ENCODE measurements at places on chromosomes 16 and 17. TPM values are rescaled to one million over a fixed set of nuclear protein-coding genes. Genes with fewer than 3 reads are reported as not detected.
A peak's percentile ranks its signal among the peaks of the same experiment; 100 is the strongest.

- peaks cover 25% of the 10 kb centered on the region for H3K4me1 ChIP-seq
- no peak overlapping the region for H3K27ac ChIP-seq
- H3K27me3 ChIP-seq = peaks cover 9% of the 10 kb centered on the region
- no peak overlapping the region for H3K4me3 ChIP-seq
These were observed 80.9 kb upstream of the CREBBP start for GRCh38 chr16:3961449-3961849.

C17orf50 gene
- total RNA-seq = not detected

ABAT gene
- total RNA-seq = 7.7 TPM

ATP2A1 gene
- total RNA-seq = 2.6 TPM

KRT14 gene
- not detected for total RNA-seq

- no peak for DNase-seq
- H3K27me3 ChIP-seq = peaks cover 3% of the 10 kb centered on the region
- H3K4me3 ChIP-seq = peak overlapping the region; percentile 33
- peaks cover 2% of the 10 kb centered on the region for H3K36me3 ChIP-seq
- no peak overlapping the region for H3K27ac ChIP-seq
These were observed 2.4 kb downstream of the ABAT start for GRCh38 chr16:8676737-8677375.

PRR35 gene
- total RNA-seq = not detected

GPATCH8 gene
- total RNA-seq = 50.4 TPM

CHST5 gene
- total RNA-seq = not detected

GRCh38 chr16:67271446-67271845 is 7.9 kb upstream of the PLEKHG4 start:
- no peak for DNase-seq
- no peak overlapping the region for H3K27ac ChIP-seq
- no peaks in the 10 kb centered on the region for H3K27me3 ChIP-seq
- H3K36me3 ChIP-seq = peaks cover 5% of the 10 kb centered on the region

- H3K27me3 ChIP-seq = peaks cover 5% of the 10 kb centered on the region
- no peak overlapping the region for H3K4me3 ChIP-seq
- no peak for DNase-seq
- H3K36me3 ChIP-seq = no peaks in the 10 kb centered on the region
- H3K27ac ChIP-seq = no peak overlapping the region
These were observed 36.5 kb upstream of the SLC38A10 start for GRCh38 chr17:81331527-81332043.

GRCh38 chr17:57622306-57622682 is 122.8 kb downstream of the CCDC182 start:
- H3K36me3 ChIP-seq = peaks cover 20% of the 10 kb centered on the region
- DNase-seq = no peak
- peak overlapping the region; percentile 31 for H3K27ac ChIP-seq
- peaks cover 21% of the 10 kb centered on the region for H3K4me1 ChIP-seq
- H3K27me3 ChIP-seq = no peaks in the 10 kb centered on the region

ENDOV gene
- 15.6 TPM for total RNA-seq

SLC38A8 gene
- not detected for total RNA-seq

DNA sequence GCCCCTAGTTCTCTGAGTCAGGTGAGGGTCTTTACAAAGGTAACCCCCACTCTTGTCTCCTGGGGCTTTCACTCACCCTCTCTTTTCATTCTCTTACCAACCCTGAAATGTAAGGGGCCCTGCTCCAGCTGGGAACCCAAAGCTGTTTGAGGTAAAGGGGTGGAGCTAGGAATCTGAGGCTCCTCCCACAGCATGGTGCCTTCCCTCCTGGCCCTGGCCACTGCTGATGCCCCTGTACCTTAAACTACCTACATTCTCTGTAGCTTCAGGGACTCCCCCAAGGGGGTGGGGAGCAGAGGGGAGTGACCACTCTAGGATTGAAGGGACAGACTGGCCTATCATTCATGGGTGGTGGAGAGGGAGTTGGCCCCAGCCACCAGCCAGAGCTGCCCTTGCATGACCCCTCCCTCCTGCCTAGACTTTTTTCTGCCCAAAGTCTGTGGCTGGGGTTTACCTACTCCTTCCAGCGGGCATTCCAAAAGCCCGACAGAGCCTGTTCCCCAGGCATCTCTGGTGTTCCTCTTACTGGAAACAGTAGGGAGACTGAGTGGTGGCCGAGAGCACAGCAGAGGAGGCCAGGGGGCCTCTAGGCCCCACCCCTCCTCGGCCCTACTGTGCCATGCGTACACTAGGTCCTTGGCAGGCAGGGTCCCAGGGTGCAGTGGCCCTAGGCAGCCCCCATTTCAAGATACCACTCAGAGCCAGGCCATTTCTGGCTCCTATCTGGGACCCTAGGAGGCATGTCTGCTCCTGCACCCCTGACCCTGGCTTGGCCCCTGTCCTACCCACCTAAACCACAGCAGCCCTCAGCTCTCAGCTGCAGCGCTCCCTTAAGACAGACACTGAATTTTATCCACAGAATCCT is 9.5 kb downstream of the DOK4 start:
- H3K27ac ChIP-seq = peak overlapping the region; percentile 52
- peaks cover 2% of the 10 kb centered on the region for H3K27me3 ChIP-seq
- peaks cover 18% of the 10 kb centered on the region for H3K4me1 ChIP-seq
- no peaks in the 10 kb centered on the region for H3K36me3 ChIP-seq
- H3K4me3 ChIP-seq = no peak overlapping the region
- DNase-seq = no peak

GRCh38 chr17:16931318-16932060 is 40.4 kb downstream of the TNFRSF13B start:
- H3K36me3 ChIP-seq = no peaks in the 10 kb centered on the region
- DNase-seq = no peak
- H3K27ac ChIP-seq = no peak overlapping the region
- no peaks in the 10 kb centered on the region for H3K4me1 ChIP-seq
- H3K27me3 ChIP-seq = no peaks in the 10 kb centered on the region

DNA sequence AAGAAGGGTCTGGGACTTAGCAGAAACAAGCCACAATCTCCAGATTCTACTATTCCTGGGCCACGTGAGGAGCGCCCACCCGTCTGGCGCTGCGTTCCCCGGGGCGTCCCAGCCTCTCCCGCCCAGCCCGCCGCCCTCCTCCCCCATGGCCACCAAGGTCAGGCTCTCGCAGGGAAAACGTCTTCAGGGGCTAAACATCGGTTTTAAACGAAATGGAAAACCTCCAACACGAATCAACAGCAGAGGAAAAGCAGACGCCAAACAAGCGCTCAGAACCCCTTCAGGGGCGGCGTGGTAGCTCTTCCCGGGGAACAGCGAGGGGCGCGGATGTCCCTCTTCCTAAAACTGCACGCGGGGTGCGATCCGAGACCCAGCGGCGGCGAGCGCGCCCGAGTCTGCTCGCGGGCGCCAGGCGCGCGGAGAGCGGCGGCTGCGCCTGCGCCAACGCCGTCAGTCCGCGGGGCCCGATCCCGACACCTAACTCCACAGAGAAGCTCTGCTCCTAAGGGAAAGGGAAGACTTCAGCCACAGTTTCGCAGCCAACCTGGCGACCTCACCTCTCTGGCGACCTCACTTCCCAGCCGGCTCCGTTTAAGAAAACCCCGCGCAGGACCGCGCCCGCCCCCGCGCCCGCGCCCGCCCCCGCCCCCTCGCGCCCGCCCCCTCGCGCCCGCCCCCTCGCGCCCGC is 505 bp upstream of the COG1 start:
- H3K27me3 ChIP-seq = no peaks in the 10 kb centered on the region
- H3K4me3 ChIP-seq = peak overlapping the region; percentile 93
- peak overlapping the region; percentile 96 for H3K27ac ChIP-seq
- peaks cover 7% of the 10 kb centered on the region for H3K36me3 ChIP-seq
- peaks cover 19% of the 10 kb centered on the region for H3K4me1 ChIP-seq

DNA sequence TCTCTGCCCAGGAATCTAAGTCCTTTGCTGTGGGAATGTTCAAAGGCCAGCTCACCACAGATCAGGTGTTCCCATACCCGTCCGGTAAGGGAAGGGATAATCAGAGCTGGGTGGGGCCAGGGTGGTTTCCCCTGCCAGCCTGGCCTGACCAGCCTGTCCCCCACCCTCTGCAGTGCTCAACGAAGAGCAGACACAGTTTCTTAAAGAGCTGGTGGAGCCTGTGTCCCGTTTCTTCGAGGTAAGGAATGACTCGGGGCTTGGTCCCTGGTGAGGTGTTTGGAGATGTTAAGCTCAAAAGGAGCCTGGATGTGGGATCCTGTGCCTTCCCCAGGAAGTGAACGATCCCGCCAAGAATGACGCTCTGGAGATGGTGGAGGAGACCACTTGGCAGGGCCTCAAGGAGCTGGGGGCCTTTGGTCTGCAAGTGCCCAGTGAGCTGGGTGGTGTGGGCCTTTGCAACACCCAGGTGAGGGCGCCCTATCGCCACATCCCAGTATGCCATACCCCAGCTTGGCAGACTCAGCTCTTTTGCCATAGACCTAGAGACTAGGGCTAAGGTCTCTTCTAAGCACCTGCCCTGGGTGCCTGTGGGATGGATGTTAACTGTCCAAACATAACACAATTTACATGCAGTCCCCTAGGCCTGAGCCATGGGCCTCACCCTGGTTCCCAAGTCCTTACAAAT is 997 bp downstream of the ACADVL start:
- peaks cover 2% of the 10 kb centered on the region for H3K27me3 ChIP-seq
- H3K4me3 ChIP-seq = peak overlapping the region; percentile 96
- H3K36me3 ChIP-seq = peaks cover 20% of the 10 kb centered on the region
- DNase-seq = peak; percentile 34

DNA sequence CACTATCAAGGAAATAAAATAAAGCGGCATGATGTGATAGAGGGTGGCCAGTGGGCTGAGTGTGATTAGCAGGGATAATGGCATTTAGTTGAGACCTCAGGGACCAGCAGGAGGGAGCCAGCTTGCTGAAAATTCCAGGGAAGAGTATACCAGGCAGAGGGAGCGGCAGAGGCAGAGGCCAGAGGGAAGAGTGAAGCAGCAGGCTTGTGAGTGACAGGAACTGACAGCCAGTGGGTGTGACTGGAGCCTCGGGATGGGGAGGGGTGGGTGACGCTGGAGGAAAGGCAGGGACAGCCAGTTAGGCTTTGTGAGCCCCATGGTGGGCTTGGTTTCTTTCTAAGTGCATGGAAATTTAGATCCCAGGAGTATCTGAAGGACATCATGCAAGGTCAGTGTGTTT is 209.7 kb upstream of the CACNG3 start:
- H3K4me3 ChIP-seq = no peak overlapping the region
- H3K4me1 ChIP-seq = peaks cover 8% of the 10 kb centered on the region
- H3K27ac ChIP-seq = no peak overlapping the region
- no peaks in the 10 kb centered on the region for H3K27me3 ChIP-seq

DNA sequence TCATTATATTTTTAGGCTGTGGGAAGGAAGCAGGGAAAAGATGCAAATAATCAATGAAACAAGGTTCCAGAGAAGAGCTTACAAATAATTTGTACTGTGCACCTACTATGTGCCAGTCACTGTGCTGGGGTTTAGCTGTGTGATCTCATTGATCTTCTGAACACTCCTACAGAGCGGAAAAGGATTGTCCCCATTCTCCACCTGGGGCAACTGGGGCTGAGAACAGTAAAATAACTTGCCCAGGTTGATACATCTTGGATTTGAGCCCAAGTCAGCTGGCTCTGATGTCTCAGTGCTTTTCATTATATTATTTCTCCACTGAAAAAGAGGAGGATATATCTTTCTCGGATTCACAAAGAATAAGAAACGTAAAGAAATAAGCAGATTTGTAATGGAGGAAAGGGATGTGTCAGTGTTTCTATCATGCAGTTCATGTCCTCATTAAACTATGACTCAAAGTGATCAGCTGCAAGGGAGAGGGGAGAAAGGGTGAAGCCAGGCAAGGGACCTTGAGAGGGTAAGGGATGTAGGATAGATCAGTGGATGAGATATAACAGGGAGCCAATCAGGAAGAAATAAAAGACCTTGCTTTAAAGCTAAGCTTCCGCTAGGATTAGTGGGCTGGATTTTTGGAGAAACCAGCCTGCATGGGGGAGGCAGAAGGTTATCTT is 143.6 kb upstream of the NOL11 start:
- no peak overlapping the region for H3K4me3 ChIP-seq
- H3K36me3 ChIP-seq = no peaks in the 10 kb centered on the region
- H3K27ac ChIP-seq = no peak overlapping the region
- no peaks in the 10 kb centered on the region for H3K4me1 ChIP-seq
- no peaks in the 10 kb centered on the region for H3K27me3 ChIP-seq

- H3K4me1 ChIP-seq = peaks cover 57% of the 10 kb centered on the region
- no peaks in the 10 kb centered on the region for H3K27me3 ChIP-seq
- DNase-seq = no peak
These were observed 104.7 kb downstream of the PITPNC1 start for GRCh38 chr17:67481808-67482207.

All from activated T-helper 1 cell treated with anti-CD3 and anti-CD28 coated beads, Interleukin-12 subunit alpha, Interleukin-12 subunit beta, Interleukin-2, Interleukin-4 antibody, amounts not matched to agents 30 ng/mL and 10 ng/mL and 1 ng/mL, durations not matched to agents 14 hours and 24 hours and 36 hours (primary cell).